ENCODE measurements at places on chromosomes 4 and X. TPM values are rescaled to one million over a fixed set of nuclear protein-coding genes. Genes with fewer than 3 reads are reported as not detected.

- no peak for DNase-seq
Measured at GRCh38 chrX:135346975-135347374, 37.7 kb downstream of the ETDC start.

The CEP135 gene
- polyA plus RNA-seq = 26.6 TPM

The NMU gene
- 11.3 TPM for polyA plus RNA-seq

The CENPVL1 gene
- 0.30 TPM for polyA plus RNA-seq

All from left renal cortex interstitium (tissue), 4 donors.